Neural progenitor cell (in vitro differentiated cells): ENCODE measurements at places on chromosomes 1 and 21.

GRCh38 chr21:44000360-44000759 lies 11.7 kb upstream of the TRAPPC10 start:
- DNase-seq = no peak

DNA sequence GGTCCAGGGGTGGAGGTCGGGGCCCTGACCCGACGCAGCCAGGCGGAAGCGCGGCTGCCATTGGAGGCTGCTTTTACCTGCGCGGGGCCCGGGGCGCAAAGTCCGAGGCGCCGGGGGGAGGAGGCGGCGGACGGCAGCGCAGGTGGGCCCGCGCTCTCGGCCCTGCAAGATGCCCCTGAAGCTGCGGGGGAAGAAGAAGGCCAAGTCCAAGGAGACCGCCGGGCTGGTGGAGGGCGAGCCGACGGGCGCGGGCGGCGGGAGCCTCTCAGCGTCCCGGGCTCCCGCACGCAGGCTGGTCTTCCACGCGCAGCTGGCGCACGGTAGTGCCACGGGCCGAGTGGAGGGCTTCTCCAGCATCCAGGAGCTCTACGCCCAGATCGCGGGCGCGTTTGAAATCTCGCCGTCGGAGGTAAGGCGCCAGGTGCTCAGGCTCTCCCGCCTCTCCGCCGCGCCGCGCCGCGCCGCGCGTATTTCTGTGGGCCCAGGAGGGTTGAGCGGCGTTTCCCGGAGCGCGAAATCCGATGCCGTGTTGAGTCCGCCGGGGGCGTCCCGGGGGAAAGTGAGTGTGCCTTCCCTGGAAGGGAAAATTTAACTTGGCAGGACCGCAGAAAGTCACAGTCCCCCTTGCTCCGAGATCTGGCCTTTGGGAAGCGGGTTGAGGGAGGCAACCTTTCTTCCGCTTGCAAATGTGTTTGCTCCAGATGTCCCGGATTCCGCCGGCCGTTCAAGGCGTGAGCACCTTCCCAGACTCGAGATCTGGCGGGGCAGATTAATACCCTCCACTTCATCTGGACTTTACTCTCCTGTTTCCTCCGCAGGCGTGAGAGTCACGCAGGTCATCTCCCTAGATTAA lies at the start of gene GIPC2:
Gene GIPC2 (plus strand): TSS at position 41 of the 853 bp plus-strand sequence. CDS start 129 bp downstream, at position 170.
- DNase-seq = peak; percentile 65

- no peak for DNase-seq
These were observed 3.0 kb downstream of the DMRTB1 start for GRCh38 chr1:53462193-53462592.

DNA sequence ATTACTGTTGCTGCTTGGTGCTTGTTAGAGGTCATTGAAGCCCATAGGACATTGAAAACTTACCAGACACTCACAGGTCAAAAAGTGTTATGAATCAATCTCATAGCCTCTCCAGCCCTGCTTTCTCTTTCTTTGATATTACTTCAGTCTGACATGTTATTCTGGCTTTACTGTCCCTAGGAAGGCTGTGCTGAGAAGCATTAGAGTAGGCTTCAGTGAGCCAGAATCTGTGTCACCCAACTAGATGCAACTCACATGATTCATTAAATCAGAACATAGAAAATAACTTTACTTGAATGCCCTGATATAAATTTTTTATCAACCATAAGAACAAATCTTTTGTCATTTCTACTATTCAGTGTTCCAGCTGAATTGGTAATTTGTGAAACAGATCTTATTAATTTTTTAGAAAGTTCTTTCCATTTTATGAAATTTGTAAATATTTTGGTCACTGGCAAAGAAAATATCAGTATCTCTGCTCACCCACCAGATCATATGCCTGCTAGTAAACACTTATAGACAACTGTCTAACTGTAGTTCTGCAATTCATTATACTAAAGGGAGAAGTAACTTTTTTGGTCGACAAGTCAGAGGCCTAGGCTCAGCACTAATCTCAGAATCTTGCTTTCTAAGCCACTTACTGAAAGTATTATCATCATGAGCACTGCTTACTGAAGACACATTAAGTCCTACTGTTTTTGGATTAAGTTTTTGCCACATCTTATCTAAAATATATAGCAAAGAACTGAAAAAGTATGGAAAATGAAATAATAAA lies 48.2 kb downstream of the RPAP2 start:
- no peak for DNase-seq

- no peak for DNase-seq
These were observed 386.3 kb downstream of the DISC1 start for GRCh38 chr1:232012773-232013386.

GRCh38 chr1:1684031-1684681 lies 8.4 kb downstream of the SLC35E2B start:
- no peak for DNase-seq

DNA sequence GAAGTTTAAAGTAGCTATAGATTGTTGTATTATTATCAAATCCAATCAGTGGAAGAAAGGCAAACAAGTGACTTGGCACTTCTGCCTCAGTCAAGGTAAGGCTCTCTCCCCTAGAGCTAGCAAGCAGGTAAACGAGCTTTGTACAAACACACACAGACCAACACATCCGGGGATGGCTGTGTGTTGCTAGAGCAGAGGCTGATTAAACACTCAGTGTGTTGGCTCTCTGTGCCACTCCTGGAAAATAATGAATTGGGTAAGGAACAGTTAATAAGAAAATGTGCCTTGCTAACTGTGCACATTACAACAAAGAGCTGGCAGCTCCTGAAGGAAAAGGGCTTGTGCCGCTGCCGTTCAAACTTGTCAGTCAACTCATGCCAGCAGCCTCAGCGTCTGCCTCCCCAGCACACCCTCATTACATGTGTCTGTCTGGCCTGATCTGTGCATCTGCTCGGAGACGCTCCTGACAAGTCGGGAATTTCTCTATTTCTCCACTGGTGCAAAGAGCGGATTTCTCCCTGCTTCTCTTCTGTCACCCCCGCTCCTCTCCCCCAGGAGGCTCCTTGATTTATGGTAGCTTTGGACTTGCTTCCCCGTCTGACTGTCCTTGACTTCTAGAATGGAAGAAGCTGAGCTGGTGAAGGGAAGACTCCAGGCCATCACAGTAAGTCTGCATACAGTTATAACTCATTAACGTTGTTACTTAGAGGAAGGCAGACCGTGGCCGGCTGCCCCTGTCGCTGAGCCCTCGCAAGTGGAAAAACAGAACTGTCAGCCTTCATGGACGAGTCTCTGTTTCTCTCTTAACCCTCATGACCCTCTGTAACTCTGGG lies at the start of gene PALMD:
Gene PALMD (plus strand): TSS at position 415 of the 833 bp plus-strand sequence. CDS start 205 bp downstream, at position 620.
- DNase-seq = peak; percentile 19

- peak; percentile 3 for DNase-seq
These were observed 469.8 kb upstream of the OLFM3 start for GRCh38 chr1:102466487-102466886.

DNA sequence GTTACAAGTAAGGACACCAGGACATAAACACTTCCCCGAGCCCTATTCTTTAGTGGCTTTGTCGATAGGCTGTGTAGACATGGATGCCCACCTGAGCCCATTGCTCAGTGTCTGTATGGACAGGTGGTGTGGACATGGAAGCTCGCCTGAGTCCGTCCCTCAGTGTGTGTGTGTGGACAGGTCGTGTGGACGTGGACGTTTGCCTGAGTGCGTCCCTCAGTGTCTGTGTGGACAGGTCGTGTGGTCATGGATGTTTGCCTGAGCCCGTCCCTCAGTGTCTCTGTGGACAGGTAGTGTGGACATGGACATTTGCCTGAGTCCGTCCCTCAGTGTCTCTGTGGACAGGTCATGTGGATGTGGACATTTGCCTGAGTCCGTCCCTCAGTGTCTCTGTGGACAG lies 38.7 kb upstream of the COL6A2 start:
- DNase-seq = no peak

DNA sequence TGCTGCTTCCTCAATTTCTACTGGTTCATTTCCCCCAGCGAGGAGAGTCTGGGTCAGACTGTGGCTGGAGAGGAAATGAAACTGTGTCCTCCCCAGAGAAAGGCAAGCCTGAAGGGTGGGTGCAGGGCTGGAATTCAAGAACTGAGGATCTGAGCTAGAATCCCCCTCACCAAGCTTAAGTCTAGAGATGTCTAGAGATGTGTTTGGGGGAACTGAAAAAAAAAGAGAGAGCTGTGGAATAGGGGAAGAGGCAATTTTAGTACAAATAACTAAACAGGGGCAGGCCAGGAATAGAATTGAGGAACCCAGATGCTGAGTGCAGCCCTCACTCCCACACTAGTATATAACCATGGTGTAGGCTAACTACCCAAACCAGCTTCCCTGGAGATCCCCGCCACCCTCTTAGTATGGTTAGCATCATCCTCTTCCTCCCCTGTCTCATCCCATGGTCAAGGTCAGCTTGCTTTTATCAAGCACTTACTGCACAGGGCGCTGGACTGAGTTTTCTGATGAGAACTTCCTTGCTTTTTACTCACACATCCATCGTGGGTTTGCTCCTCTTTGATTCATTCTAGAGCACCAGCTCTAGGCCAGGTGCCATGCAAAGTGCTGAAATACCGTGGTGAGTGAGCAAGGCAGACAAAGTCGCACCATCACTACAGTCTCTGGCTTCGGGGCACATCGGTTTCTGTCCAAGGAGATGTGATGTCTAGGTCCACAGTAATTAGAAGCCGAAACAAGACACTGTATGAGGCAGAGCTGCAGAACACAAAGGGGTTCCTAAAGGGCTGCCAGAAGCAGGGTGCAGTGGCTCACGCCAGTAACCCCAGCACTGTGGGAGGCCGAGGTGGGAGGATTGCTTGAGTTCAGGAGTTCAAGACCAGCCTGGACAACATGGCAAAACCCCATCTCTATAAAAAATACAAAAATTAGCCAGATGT lies 112.9 kb upstream of the IPO9 start:
- DNase-seq = no peak

DNA sequence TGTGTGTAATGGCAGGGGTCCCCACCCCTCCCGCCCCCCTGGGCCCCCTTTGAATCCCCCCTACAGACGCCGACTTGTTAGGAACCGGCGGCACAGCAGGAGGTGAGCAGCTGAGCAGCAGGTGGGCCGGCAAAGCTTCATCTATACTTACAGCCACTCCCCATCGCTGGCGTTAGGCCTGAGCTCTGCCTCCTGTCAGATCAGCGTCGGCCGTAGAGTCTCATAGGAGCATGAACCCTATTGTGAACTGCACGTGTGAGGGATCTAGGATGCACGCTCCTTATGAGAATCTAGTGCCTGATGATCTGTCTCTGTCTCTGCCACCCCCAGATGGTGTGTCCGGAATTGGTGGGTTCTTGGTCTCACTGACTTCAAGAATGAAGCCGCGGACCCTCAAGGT lies 14.9 kb upstream of the VPS26C start:
- peak; percentile 35 for DNase-seq

DNA sequence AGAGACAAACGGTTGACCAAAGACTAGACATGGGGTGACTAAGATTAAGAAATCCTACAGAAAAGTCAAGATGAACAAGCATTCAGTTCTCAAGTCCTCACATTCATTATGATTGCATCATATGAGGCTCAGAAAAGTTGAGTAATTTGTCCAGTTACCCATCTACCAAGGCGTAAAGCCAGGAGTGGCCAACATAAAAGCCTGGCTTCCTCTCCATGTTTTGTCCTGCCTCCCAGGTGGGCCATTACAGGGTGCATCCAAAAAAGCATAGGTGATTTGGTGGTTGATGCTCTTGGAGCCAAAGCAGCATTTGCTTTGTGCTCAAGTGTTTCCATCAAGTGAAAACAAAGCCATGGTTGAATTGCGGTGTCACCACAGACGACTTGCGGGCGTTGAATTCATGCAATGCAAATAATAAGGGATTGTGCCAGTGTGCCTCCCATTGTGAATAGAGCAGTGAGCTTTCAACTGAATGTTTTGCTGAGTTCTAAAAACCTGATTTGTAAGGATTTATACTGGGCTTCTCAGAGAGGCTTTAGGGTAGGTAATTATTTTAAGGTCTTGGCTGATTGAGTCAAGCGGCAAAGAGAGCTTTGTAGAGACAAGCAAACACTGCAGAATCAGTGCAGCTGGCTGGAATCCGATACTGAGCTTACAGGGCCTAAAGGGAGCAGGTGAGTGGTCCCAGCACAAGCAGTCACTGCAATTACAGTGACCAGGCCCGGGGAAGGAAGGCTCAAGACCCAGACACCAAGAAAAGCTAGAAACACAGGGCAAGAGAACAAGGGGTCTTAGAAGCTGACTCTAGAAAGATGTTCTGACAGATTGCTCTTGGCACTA lies 54.1 kb downstream of the KCNJ15 start:
- peak; percentile 47 for DNase-seq

DNA sequence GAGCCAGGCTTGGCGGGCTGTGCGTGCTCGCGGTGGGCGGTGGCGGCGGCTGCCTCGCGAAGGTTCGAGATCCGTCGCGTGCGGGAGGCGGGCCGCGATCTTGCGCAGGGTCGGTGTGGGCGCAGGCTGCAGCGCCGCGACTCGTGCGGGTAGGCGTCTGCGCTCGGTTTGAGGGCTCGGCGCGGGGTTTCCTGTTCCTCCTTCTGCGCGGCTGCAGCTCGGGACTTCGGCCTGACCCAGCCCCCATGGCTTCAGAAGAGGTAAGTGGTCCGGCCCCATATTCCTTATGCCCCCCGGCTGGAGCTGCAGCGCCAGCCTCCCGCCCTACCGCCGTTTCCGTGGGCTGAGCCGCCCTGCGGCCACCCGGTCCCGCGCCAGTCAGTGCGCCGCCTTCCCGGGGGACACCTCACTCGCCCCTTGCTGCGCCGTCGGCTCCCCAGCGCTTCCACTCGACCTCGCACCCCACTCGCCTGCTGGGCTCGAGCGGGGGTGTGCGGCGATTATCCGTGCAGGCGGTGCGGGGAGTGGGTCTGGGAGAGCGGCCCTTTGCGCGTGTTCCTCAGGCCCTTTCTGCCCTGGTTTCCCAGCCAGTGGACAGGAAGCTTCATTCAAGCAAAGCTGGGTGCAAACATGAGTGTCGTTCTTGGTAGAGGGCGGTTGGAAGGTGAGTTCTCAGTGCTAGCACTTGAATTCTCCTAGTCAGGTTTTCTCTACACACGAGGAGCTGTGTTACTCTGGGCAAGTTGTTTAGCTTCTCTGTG lies at the start of gene CACYBP:
Gene CACYBP (plus strand): TSS at position 12 of the 761 bp plus-strand sequence. CDS start 234 bp downstream, at position 246.
- no peak for DNase-seq

DNA sequence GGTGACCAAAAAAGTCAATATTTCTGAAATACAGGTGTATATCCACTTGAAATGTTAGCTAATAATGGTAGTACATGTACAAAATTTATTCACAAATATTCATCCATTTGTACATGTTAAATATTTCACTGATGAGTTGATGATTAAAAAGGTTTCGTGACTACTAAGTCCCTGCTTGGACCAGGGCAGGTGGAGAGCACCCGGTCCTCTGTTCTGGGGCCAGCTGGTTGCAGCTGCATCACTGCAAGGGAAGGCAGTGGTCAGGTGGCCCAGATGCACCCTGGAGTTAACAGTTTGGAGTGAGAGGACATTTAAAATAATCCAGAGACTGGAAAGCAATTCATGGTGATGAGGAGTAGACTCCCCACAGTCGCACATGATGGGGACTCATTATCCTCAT lies 141.2 kb downstream of the ZBTB18 start:
- DNase-seq = no peak

- no peak for DNase-seq
These were observed 73.2 kb downstream of the TRIM33 start for GRCh38 chr1:114437812-114438211.

- DNase-seq = peak; percentile 90
These were observed 20.6 kb downstream of the MTHFR start for GRCh38 chr1:11784993-11785769.

DNA sequence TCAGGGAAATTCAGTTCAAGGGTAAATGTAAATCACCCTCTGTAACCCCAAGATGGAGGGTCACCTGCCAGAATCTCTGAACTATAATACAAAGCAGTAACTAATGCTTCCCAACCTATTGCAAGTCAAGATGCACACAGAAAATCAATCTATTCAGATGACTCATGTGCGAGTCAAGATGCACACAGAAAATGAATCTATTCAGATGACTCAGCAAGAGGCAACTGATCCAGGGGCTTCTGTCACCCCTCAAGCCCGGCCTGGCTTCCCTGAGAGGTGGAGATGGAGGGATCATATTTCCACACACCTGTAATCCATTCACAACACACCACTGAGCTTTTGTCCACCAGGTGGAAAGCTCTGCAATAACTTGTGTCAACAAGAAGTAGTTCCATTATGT lies 17.4 kb upstream of the HIVEP3 start:
- DNase-seq = no peak
